NCI-H2029 treated with DMSO at 0.1 percent for 48 hours (cell line): ENCODE measurements at places on chromosomes 16 and 17.
A peak's percentile ranks its signal among the peaks of the same experiment; 100 is the strongest.

- DNase-seq: no peak
Observed at GRCh38 chr16:87160234-87160636, 157.0 kb downstream of the C16orf95 start.

- peak; percentile 41 for DNase-seq
Observed at GRCh38 chr16:25689137-25689836, 2.5 kb upstream of the HS3ST4 start.

DNA sequence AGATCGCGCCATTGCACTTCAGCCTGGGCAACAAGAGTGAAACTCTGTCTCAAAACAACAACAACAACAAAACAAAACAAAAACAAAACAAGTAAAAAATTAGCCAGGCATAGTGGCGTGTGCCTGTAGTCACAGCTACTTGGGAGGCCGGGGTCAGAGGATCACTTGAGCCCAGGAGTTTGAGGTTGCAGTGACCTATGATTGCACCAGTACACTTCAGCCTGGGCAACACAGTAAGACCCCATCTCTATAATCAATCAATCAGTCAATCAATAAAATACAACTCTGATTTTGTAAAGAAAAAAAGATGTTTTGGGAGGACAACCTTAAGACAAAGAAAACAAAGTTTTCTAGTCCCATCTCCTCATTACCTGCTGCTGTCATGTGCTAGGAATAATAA, 51.9 kb downstream of the MARCHF10 start:
- DNase-seq: no peak

- no peak for DNase-seq
Observed at GRCh38 chr16:85970738-85971137, 71.8 kb downstream of the IRF8 start.

GRCh38 chr17:82475458-82475857, 16.9 kb downstream of the NARF start:
- DNase-seq: no peak

GRCh38 chr17:55845385-55845784, 94.5 kb downstream of the PCTP start:
- no peak for DNase-seq

DNA sequence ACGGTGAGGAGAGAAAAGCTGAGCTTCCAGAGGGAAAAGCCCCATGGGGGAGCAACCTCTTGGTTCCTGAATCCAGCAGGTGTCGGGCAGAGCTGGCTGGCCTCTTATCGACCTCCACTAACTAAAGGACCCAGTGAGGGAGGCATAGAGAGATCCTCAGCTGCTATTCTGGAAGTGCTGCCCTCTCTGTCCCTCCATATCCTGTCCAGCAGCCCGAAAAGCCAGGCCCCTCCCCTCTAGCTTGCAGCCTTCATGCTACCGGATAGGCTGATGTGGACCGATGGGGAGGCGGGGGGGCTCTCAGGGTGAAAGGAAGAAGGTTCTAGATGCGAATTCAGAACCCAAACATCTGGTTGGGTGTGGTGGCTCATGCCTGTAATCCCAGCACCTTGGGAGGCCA, 24.9 kb downstream of the MXRA7 start:
- no peak for DNase-seq

GRCh38 chr16:56812884-56813283, 52.1 kb upstream of the SLC12A3 start:
- DNase-seq: no peak

DNA sequence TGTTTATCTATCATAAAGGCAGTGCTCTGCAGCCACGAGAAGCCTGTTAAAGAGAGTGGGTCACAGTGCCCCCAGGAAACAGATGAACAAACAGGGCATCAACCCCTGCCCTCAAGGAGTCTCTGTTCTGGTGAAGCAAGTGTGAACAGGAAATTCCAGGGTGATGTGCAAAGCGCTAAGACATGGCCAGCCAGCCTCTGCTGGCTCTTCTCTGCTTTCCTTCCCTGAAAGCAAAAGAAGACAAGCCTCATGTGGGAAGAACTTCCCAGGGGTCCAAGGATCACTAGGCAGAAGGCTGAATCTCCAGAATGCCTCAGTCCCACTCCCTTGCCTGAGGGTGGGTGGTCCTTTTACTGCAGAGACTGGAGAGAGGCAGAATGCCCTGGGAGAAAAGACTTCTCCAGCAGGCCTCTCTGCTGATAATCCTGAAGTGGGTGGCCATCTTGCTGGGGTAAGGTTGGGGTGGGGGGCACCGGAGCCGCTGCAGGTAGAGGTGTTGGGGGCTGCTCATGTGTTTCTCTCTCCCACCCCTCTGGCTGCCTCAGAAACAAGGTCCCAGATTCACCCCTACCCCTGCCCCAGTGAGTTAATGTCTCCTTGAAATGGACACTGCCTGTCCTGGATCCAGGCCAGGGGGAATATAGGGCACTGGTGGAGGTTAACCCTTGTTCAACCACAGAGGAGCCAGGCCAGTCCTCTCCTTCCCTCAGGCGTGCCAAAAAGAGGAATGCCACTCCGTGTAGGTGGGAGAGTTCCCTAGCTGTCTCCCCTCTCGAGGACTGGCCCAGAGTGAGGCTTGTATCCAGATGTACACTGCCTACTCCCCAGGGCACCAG, 2.4 kb downstream of the ANKRD13B start:
- no peak for DNase-seq

DNA sequence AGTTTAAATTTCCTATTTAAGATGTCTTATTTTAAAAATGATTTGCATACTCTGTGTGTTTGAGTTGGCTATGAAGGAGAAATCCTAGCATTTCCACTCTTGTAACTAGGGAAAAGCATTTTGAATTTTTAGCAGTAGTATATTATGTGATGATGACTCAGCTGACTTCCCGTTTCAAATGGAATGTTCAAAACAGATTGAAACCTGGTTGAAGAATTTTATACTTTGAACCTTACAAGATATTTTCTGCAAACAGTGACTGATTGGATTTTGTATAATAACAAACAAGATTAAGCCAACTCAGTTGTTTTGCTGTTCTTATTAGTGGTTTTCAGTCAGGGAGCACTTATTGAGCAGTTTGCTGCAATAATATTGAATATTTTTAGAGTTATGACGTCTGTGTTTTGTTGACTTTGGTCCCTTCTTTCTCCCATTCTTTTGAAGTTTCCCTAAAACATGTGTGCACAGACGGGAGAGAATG, 8.0 kb downstream of the TNRC6A start:
- no peak for DNase-seq

DNA sequence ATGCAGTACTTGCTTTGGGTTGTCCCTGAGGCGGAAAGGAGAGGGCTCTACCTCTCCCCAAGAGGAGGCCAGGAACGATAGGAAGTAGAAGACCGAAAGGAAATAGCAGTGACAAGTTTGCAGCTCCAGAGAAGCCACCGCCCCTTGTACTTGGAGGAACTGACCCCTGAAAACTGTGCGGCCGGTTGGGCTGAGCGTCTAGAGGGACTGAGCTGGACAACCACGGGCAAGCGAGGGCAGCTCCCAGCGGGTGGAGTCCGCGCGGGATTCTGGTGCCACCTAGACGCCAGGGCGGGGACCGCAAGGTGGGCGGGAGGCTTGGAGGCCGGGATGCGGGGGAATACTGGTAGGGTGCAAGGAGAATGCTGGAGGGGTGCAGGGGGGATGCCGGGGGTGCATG, 1.3 kb upstream of the SLC6A4 start:
- DNase-seq: no peak

DNA sequence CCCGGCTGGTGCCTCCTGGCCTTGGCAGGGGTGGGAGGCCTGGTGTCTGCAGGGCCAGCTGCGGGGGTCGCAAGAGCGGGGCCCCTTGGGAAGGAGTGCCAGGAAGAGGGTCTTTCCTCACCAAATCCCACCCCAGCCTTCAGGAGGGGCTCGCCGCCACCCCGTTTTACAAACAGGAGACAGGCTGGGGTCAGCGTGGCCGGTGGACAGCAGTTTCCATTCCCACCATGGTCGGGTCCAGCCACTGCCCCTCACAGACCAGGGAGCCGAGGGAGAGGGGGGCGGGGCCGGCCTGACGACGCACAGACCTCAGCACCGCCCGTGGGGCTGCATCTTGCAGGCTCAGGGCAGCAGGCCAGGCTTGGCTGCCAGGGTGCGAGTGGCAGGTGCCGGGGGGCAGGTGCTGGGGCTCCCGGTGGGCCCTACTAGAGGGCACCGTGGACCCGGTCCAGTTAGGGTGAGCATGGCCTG, 7.6 kb downstream of the CBFA2T3 start:
- no peak for DNase-seq

- DNase-seq: no peak
Observed at GRCh38 chr16:88655053-88655732, 4.3 kb upstream of the CYBA start.

GRCh38 chr17:5714993-5715392, 130.7 kb upstream of the NLRP1 start:
- DNase-seq: no peak

DNA sequence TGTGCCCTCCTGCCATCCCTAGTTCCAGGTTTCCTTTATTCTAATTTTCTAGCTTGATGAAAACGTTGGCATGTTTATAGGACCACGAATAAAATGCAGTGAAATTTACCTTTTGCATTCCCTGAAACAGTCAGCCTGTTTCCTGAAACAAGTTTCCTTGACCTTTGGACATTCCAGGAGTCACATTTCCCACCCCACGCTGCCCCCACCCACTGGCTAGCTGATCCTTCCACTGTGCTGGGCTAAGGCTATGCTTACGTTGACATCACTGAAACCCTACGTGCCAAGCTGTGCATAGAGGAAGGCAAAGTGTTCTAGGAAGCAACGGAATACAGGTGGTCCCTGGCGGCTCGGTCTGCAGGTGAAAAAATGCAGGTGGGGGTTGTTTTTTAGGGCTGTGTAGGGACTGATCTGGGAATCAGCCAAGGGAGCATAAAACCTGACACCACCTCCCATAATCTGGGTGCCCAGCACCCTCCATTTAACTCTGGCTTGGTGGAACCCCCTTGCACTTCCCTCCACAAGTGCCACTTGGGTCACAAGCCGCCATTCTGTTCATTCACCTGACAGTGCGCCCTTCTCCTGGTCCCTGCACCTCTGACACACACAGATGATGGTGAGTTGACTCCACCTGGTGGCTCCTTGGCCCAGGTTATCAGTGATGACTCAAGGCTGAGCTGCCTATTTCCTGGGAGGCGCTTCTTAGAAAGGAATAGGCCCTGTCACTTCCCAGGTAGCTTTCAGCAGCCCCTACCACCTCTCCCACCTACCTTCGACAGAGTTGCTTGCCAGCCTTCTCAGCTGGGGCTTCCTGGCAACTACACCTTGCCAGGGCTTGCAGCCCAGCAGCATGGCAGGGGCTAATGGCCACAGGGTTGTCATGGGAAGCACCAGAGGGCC, 83.7 kb downstream of the N4BP1 start:
- DNase-seq: peak; percentile 11

DNA sequence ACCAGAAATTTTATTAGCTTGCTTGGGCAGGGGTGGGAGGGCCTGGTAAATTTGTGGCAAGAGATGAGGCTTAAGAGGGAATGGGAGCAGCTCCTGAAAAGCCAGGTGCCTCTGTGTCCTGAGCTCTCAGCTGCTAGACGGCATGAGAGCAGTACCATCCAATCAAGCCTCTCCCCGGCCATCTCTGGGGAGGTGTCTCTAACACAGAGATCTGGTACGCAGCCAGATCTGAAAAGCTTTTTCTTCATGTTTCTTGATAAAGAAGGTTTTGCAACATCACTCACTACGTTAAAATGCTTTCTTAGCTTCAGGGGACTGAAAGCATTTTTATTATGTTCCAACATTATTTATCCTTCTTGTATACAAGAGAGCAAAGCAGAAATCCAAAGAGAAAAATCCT, 488.2 kb downstream of the RBFOX1 start:
- DNase-seq: no peak

DNA sequence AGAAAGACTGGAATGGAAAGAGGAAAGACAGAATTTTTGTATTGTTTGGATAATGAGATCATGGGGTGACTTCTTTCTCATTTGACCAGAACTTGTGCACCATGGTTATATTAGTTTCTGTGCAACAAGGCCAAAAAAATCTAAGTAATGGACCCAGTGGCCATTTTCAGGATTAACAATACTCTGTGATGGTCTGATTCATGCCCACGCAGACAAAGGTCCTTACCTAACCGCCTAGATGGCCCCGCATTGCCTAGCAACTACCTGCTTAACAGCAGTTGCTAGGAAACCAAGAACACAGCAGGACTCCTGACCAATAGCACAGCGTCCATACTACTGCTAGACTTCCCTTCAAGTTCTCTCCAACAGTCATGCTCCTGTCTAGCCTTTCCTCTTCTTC, 22.4 kb downstream of the MIS12 start:
- DNase-seq: no peak

DNA sequence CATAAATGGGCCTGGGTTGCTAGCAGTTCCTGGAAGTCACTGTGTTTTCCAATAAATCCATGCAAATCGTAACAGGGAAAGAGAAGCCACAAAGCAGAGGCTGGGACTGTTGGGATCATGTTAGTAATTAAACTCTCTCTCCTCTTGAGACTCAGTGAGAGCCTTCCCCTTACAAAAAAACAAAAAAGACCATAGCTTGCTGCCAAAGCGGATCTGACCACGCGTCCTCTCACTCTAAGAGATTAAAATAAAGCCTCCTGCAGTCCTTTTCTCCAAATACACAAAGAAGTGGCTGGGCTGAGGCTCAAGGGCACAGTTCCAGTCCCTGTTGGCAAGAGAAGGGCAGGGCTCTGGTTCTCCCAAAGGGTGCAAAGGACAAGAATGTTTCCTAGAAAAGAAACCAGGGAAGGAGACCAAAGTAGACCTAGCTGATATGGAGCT, 38.5 kb downstream of the PIGL start:
- peak; percentile 66 for DNase-seq

GRCh38 chr17:28552176-28552999, at the start of gene UNC119:
UNC119 (minus strand) TSS chr17:28552624; CDS start chr17:28552557, 67 bp downstream.
- DNase-seq: no peak

GRCh38 chr17:12977008-12977751, 40.6 kb downstream of the ELAC2 start:
- no peak for DNase-seq

- no peak for DNase-seq
Observed at GRCh38 chr16:2475413-2476344, 752 bp downstream of the TBC1D24 start.

DNA sequence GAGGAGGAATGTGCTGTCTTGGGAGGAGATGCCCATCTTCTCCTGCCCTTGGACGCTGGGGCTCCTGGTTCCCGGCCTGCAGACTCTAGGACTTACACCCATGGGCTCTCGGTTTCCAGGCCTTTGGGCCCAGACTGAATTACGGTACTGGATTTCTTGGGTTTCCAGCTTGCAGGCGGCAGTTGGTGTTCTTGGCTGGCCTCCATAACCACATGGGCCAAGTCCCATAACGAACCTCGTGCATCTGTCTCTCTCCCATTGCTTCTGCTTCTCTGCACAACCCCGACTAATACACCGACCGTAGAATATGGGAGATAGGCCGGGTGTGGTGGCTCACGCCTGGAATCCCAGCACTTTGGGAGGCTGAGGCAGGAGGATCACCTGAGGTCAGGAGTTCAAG, 162.6 kb downstream of the SDK2 start:
- DNase-seq: no peak

GRCh38 chr16:71345031-71345430, 13.5 kb upstream of the CALB2 start:
- no peak for DNase-seq
